ENCODE measurements at places on chromosomes 13 and 19.

- DNase-seq, result no peak
Measured at GRCh38 chr13:40145139-40145538, 489.7 kb downstream of the COG6 start.

GRCh38 chr13:110618780-110619179 lies 3.4 kb downstream of the NAXD start:
- DNase-seq, result no peak

GRCh38 chr13:106385654-106386053 lies 149.8 kb downstream of the EFNB2 start:
- DNase-seq, result no peak

DNA sequence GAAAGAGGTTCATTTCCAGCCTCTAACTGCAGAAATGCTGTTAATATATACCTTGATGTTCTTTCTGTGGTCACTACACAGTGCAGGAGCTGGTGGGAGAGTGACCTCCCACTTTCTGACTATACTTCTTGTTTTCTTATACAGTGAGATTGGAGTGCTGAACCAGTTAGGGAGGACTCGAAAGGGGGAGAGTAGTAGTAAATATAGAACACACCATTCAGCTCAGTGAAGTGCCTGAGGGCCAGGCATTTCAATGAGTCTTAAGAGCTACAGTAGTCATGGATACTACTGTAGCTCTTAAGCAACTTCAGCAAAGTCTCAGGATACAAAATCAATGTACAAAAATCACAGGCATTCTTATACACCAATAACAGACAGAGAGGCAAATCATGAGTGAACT lies 372.9 kb downstream of the MTUS2 start:
- no peak for DNase-seq

GRCh38 chr19:30673336-30673735 lies 301.2 kb downstream of the ZNF536 start:
- no peak for DNase-seq

DNA sequence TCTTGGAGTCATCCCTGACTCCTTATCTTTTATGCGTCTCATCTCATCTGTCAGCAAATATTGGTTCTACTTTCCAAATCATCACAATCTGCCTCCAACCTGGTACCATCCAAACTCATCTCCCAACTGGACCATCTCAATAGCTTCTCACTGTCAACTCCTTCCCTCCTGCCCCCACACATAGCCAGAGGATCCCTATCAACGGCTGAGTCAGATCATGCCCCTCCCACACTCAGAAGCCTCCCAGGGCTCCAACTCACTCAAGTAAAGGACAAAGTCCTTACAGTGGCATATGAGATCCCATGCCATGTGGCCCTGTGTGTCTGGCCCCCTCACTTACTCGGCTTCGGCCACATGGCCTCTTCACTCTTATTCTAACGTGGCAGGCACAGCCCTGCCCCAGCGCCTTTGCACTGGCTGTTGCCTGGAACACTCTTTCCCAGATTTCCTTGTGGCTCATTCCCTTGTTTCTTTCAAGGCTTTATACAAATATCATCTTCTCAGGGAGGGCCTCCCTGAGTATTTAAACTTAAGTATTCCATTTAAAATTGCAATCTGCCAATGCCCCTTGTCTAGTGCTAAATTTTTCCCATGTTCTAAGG lies 4.3 kb downstream of the SPRED3 start:
- no peak for DNase-seq

DNA sequence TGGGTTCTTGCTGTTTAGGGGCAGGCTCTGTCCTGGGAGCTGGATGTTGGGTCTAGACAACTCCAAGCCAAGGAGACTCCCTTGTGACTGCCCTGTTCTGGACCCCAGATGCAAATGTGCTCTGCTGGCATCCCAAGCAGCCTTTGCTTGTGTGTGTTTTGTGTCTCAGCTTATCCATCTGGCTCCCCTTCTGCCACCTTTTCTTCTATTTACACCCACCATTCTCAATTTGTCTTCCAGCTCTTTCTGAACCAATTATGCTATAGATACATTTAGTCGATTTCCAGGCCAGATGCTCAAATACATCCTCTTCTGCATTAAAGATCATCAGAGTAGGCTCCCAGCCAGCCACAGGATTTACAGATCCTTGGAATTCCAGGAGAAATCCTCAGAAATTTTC lies 115.0 kb upstream of the SLC7A1 start:
- DNase-seq, result no peak

DNA sequence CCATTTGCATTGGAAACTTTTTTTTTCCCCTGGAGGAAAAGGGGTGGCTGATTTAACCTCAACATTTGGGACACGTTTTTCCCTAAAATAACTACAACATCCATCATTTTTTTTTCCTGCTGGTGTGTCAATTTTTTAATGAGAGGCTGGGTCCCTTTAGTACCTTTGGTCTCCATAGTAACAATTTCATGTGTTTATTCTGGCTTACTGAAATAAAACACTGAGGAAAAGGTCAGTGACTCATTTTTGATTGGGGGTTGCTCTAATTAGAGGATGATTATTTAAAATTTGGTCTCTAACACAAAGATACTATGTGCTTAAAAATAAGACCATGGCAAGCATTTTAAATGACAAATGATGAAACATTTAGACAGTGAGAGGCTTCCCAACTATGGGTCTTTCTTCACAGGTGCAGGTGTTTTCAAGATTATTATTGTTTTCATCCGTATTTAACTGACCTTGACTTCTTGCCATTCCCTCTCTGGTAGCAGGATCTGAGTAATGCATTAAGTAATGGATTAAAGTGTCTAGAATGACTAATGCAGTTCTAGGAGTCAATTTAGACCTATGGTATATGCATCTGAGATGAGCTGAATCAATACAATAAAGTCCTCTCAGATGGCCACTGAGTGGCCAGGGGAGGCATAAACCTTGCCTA lies 406.4 kb downstream of the KCNRG start:
- DNase-seq, result no peak

- DNase-seq, result no peak
Measured at GRCh38 chr19:31285744-31286143, 63.5 kb downstream of the TSHZ3 start.

- no peak for DNase-seq
Measured at GRCh38 chr13:44329909-44330545, 43.6 kb upstream of the SERP2 start.

DNA sequence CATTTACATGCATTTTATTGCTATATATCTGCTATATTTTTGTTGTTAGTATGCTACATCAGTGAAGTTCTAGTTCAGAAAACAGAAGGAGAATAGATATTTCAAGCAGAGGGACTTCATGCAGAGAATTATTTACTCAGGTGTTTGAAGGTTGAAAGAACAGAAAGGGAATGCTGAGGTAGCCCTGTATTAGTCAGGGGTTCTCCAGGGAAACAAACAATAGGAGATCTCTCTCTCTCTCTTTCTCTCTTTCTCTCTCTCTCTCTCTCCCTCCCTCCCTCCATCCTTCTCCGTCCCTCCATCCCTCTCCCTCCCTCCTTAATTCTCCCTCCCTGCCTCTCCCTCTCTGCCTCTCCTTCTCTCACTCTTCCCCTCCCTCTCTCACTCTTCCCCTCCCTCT lies 114.3 kb upstream of the TDRD3 start:
- no peak for DNase-seq

GRCh38 chr19:47492137-47492533 lies 8.1 kb upstream of the KPTN start:
- no peak for DNase-seq

- DNase-seq, result no peak
Measured at GRCh38 chr13:36870050-36870692, 49.9 kb downstream of the SMAD9 start.

GRCh38 chr13:25901460-25902376 lies 150.1 kb downstream of the SHISA2 start:
- DNase-seq, result no peak

DNA sequence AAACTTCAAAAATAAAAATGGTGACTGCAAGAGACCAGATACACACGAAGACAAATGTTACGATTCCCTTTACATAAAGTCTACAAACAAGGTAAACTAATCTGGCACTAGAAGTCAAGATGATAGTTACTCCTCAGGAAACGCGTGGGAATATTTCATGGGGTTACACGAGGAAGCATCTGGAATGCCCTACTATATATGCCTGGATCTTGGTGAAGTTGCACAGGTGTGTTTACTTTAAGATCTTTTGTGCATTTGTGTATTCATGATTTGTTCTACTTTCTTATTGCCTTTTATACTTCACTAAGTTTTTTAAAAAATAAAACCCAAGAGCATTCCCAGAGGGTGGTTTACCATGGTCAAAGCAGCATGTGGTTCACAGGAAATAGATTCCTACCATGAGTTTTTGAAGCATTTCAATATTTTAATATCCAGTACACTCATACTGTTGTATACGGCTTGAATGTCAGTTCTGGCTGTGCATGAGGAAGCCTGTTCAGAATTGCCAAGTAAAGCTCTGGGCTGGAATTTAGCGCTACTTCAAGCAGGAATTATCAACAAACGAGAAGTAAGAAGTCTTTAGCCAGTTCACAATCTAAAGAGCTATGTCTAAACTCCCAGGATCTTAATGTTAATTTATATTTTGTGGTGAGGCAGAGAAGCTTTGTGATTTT lies 239.8 kb upstream of the KLHL1 start:
- DNase-seq, result no peak

GRCh38 chr13:70964874-70965273 lies 856.6 kb upstream of the KLHL1 start:
- no peak for DNase-seq

DNA sequence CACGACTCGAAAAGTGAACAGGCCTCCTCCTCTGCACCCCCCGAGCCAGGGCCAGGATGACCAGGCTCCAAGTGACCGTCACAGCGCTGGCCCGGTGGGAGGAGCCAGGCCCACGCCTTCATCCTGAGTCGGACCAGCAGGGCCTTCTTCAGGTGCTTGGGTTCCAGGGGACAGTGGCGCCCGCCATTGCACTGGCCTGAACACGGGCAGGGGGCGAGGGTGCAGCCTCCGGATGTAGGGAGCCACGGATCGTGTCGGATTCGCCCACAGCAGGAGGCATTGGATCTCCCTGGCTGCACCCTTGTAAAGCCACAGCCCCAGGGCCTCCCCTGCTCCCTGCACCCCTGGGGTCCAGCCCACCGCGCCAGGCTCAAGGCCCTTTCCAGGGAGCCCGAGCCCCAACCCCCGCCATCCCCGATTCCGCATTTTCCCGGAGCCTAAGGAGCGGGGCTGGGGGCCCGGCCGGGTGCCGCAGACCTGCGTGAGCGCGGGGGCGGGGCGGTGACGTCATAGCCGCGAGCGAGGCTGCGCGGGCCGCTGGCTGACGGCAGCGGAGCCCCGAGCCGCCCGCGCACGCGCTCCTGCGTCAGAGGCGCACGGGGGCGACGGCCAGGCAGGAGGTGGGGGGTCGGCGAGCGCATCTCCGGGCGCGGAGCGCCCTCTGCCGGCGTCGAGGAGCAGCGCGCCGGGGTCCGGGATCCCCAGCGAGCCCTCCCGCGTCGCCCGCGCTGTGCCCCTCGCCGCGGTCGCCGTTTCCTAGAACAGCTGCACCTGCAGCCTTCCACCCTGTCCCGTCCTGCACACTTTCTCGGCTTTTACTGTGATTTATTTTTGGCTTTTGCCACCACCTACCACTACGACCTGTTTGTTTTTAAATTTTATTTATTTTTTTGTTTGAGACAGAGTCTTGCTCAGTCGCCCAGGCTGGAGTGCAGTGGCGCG lies 1.5 kb upstream of the ATP5F1D start:
- DNase-seq, result peak; percentile 90

DNA sequence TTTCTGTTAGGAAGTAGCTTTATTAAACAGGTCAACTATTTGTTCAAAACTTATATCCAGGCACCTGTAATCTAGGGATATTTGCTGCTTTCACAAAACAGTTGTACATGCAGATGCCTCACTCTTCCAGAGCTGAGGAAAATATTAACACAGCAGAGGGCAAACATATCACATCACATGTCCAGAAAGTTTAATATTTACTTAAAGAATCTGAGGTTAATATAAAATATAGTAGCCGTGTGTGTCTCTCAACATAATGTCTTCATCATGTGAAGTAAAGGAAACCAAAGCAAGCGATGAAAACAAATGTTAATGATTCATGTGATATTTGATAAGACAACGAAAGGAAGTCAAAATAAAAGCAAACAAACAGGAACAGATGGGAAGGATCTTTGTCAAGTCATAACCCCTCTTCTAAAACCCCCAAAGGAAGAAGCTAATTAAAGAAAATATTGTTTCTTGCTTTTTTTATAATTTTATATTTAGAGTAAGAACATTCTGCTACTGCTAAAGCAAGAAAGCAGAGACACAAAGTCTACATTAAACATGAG lies 418.8 kb downstream of the DACH1 start:
- DNase-seq, result no peak

- DNase-seq, result no peak
Measured at GRCh38 chr13:21550918-21551317, 53.1 kb downstream of the MICU2 start.

GRCh38 chr19:18204394-18205199 lies 755 bp upstream of the RAB3A start:
- peak; percentile 87 for DNase-seq

DNA sequence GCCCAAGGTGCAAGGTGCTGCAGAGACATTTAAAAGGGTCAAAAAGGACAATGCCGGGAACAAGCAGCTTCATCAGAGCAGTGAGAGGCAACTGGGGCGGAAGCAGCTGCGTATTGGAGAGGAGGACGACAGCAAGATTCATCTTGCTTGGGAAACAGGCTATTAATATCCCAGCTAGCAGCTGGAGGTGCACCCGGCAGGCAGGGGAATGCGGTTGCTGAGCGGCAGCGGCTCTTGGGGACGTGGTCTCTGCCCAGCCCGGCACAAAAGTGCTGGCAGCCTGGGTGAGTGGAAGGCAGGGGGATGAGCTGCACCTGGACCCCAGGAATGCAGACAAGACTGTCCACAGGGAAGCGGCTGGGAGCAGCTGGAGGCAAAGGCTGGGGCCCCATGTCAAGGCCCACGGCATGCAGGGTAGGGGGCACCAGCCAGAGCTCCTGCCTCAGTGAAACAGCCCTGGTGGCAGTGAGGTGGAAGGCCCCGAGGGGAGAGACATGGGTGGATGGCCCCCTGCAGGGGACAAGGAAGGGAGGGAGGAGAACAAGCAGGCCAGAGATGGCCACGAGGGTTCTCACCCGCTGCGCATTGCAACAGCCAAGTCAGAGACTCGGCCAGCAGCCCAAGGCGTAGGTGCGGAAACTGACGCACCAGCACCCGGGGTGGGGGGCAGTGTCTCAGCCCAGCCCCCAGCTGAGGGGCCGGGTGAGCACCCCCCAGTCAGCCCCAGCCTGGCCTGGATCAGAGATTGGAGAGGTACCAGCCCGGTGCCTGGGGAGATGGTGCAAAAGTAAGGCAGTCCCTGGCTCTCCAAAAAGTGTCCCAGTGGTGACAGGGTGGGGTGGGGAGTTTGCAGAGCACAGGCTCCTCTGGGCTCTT lies 34.4 kb downstream of the PEPD start:
- no peak for DNase-seq
